Stimulated activated naive CD4-positive, alpha-beta T cell (primary cell): ENCODE measurements at places on chromosomes 1 and 21.

DNA sequence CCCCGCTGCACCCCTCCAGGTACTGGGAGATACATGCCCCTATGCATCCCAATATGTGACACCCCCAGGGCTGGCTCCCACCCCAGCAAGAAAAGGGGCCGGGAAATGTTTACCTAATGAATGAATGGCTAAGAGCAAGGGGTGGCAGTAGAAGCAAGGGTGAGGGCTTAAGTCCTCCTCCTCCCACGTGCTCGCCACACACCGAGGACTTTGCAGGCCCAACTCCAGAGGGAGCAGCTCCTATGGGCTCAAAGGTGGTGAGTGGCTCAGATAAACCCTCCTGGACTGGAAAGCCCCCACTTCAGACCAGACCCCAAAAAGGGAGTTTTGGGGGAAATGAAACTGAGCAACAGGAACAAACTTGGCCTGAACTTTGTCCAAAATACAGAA, 11.4 kb downstream of the SLC45A3 start:
- no peak for DNase-seq

DNA sequence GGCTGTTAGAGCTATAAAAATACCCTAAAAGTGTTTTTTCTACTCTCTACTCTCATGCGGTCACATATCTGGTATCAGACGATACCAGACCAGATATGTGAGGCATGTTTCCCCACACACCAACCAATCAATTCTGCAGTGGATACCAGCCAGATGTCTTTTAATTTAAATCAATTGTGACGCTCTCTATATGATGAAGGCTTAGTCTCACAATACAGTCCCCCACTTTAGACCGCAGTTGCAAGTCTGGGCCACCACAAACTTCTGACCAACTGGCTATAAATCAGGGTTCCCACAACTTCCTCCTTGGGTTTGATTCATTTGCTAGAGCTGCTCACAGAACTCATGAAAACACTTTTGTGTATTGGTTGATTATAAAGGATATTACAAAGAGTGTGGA, 586.1 kb upstream of the ZP4 start:
- no peak for DNase-seq

DNA sequence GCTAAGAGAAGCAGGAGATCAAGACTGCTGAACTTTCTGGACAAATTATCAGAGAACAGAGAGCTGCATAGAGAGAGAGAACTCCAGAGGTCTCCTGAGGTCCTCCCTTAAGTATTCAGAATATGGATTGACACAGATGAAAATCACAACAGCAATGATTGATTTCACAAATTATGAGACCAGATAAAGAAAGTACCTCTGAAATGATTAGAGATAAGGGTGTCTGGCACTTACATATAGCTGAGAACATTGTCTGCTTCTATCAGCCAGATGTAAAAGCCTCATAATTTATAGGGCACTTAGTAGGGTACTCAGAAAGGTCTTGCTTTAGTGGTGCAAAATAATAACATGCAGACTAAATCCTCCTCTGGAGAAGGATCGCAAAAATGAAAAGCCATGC, 1301.8 kb downstream of the BRINP3 start:
- no peak for DNase-seq

DNA sequence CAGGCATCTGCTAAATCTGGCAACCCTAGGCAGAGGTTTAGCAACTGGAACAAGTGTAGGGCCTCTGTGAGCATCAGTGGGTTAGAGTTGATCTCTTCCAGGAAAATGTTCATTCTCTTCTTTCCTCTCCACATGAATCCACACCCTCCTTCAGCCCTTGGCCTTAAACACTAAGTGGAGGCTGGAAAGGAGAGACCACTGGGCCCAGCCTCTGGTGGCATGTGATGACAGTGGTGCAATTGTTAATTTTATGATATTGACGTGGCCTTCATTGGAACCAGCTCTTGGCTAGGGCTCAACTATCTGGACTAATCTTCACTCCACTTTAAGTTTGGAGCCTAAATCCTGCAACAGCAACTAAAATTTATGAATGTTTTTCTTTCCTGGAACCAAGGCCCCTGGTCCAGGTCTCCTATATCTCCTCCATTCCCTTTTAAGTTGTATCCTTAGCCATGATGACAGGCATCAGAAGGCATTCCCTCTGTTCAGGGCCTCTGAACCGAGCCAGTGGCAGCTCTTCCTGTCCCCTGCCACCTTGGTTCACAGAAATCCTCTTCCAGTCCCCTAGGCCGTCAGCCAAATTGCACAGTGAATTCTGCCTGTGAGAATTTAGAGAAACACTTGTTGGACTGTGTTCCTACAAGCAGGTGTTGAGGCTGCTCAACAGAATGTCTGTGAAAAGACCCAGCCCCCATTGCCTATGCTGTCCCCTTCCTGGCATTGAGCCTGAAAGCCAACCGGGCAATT, 132.2 kb downstream of the PSMG1 start:
- no peak for DNase-seq

DNA sequence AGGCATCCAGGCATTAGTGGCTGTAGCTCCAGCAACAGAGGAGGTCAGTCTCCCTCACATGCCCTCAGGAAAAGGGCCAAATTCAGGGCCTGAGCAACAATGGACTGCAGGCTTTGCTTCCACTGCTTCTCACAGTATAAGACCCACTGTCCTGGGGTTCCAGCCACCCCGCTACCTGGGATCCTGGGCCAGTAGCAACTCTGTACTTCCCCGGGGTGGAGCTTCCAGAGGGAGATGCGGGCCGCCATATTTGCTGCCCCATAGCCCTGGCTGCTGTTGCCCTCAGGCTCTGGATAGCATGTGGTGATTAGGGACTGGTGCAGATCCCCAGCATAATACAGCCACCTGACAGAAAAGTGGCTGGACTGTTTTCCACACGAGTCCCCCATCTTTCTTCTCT, 201.1 kb upstream of the POGK start:
- no peak for DNase-seq

DNA sequence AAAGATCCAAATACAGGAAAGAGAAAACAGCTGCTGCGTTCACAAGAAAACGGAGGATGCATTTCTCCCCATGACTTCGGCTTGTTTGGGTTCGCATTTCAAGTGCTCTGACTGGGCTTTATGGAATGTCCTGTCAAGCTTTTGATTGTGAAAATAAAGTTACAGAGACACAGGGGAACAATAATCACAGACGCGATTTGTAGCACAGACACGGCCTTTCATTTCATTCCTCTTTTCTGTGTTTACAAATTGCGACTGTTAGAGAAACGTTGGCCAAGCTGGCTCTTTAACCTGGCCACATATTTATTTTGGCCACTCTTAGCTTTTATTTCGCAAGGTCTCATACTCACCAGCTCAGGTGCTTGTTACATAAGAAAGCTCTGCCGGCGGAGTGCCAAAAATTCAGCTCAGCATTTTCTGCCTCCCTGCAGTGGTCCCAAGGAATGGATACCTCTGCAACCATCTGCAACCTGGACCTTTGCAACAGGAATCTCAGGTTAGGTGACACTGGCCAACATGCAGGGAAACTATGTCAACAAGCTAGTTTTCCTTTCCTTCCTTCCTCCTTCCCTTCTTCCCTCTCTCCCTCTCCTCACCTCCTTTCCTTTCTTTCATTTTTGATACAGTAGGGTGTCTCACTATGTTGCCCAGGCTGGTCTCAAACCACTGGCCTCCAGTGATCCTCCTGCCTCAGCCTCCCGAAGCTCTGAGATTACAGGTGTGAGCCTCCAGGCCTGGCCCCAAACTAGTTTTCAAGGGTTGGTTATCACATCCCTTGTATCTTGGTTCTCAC, 58.2 kb upstream of the SLC45A1 start:
- no peak for DNase-seq

GRCh38 chr21:26753822-26754221, 91.4 kb downstream of the ADAMTS1 start:
- DNase-seq, result no peak

DNA sequence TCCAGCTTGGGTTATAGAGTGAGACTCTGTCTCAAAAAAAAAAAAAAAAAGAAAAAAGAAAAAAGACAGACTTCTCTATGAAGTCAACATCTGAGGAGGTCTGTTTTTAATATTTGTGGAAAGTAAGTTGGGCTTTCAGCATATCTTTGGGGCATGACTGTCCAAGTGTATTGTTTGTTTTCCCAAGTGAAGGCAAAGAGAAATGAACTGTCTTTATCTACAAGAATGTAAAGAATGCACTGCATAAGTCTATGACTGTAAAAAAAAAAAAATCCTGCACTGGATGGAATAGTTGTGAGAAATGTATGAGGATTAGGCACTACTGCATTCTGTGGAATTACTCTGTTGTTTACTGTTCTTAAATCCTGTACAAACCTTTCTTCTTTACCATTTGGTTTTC, 45.6 kb upstream of the TMEM61 start:
- DNase-seq, result no peak

DNA sequence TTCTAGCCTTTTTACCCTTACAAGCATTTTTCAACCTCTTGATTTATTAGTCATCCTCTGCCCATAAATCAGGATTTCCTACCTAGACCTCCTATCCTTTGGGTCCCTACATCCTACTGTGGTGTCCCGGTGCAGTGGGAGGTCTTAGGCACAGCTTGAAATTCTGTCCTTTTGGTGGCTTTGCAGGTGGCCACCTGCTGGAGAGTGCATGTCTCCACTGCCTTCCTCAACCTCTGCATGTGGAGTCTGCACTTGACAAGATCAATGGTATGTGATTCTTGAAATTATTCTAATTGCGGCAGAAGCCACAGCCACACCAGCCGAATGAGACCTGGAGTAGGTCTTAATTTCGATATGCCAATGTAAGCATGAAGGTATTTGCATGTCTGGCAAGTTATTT, 11.4 kb upstream of the KCNA3 start:
- no peak for DNase-seq

DNA sequence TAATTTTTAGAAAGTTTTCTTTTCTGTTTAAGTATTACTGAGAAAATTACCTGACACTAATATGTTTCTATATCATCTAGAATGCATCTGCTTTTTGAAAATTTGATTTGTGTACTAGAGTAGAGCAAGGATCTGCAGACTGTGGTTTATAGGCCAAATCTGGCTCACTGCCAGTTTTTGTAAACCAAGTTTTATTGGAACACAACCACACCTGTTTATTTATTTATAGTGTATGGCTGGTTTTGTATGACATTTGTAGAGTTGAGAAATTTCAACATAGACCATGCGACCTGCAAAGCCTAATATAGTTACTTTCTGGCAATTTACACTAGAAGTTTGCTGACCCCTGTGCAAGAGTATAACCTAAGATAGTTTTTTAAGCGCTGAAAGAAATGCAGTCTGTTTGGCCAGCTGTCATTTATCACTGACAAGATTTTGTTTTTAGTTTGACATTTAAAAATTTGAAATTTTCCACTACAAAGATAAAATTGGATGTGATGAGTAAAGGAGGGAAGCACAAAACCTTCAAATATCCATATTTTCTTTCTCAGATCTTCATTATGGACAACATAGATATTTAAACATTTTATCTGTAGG, 36.1 kb upstream of the CACYBP start:
- DNase-seq, result no peak

- DNase-seq, result no peak
Measured at GRCh38 chr1:25019337-25020172, 89.5 kb upstream of the RUNX3 start.

DNA sequence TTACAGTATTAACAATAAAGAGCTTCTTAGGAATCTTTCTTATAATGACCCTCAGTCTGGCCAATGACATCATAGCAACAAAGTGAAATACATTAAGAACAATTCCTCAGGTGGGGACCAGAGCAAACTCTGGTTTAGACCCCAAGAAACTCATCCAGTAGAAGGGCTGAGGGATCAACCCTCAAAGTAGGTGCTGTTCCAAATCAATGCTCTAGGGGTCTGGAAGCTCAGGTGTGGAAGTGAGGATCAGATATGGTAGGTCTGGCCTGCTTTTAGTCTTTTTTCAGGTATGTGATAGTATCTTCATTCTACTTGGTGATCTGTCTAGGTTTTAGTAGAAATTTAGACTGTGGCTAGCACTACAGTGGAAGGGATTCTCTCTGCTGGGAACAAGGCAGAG, 291.7 kb downstream of the PDE4B start:
- no peak for DNase-seq

- no peak for DNase-seq
Measured at GRCh38 chr1:153776352-153776751, 1.1 kb downstream of the SLC27A3 start.

DNA sequence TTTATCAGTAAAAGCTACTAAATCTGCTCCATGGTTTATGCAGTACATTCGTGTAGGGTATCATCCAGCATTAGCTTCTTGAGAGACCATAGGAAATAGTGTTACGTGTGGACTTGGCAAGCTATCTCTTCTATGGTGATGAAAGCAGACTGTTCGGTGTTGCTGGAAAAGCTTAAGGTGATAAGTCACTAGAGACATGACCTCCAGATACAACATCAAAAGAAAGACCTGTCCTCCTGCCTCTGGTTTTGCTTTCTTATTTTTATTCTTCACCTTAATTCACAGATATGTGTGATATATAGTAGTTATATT, 53.5 kb upstream of the S1PR1 start:
- no peak for DNase-seq

DNA sequence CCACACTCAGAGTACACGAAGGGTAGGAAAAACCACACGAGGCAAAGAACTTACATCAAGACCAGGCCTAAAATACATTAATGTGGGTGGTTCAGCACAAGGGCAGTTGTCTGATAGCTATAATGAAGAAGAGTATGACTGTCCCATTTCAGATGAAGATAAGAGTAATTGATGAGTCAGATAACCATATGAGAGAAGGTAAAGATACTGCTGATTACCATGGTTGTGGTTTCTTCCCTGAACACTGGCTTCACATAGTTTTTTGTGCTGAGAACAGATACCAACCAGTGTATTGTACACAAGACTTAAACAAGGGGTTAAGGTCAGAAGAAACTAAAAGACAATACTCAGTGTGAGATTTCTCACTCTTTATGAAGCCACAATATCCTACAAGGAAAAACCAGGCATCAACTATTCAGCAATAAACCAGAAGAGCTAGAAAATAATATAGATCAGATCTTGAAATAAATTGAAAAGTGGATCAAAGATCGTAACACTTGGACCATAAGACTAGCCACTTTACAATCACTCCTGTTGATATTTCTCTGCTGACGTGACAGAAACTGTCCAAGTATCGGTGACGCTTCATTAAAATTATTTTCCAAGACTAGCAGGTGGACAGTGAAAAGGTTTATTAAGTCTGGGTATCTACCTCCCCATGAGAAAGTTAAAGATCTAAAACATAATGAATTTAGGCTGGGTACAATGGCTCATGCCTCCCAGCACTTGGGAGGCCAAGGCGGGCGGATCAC, 28.6 kb downstream of the PUM1 start:
- no peak for DNase-seq

- DNase-seq, result no peak
Measured at GRCh38 chr1:115649964-115650363, 8.2 kb downstream of the VANGL1 start.

DNA sequence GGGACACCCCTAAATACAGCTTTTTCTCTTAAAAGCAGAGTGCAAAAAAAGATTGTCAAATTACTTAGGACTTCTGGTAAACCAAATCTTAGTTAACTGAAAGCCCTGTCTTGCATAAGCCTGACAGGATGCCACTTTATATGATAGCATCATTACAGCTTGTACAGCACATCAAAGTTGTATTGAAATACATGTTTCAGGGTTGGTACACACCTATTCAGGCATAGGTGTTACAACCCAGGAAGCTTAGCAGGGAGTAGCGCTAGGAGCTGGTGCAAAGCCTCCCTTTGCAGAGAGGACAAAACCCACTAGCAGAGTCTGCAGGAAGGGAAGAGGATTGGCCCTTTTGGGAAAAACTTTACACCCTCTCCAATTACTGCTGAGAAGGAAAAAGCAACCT, 258.9 kb upstream of the SGIP1 start:
- DNase-seq, result no peak
